ENCODE measurements at places on chromosomes 7 and 10.

- DNase-seq = peak; percentile 60
These were observed 95.4 kb upstream of the AFAP1L2 start for GRCh38 chr10:114499630-114500190.

GRCh38 chr7:139583826-139584553 lies 60.5 kb downstream of the CLEC2L start:
- DNase-seq = no peak

DNA sequence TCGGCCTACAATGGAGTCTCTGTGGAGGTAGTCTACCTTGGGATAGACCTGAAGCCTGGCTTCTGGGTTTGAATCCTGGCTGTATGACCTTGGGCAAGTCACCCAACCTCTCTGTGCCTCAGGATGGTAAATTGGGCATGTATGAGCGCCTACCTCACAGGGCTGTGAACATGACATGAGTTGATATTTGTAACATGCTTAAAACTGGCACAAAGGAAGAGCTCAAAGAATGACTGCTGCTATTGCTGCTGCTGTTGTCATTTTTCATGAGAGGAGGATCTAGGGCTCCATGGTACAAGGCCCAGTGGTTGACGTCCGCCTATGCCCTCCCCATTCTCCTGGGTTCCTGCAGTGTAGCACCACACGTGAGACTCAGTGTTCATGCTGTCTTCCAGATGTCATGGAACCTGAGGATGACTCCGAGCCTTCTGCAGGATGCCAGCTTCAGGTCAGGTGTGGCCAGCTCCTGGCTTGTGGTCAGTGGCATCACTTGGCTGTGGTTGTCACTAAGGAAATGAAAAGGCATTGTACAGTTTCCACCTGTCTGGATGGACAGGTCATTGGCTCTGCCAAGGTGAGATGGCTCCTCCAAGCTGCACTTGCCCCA lies 95.0 kb downstream of the WDFY4 start:
- DNase-seq = no peak

GRCh38 chr10:6877722-6878392 lies 297.8 kb upstream of the PRKCQ start:
- DNase-seq = no peak

DNA sequence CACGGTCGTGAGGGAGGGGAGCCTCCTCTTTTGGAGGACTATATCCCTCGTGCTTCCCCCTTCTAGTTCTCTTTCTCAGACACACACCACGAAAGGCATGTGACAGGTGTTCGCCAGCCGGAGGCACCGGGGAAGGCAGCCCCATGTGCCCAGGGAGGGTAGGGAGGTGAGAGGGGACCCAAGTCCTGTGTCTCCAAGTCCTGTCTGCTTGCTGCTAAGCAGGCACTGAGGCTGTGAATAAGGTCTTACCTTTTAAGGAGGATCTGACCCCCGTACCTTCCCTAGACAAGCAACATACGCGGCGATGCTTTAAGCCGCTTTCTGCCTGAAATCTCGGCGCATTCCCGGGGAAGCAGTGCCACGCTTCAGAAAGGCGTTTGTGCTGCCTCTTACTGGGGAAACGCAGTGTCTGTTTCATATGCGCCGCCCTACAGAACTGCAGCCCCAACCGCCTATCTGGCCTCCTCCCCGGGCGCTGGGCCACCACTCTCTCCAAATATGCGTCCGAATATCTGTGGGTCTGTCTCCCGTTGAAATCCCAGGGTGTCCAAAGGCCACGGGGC lies 770 bp downstream of the PLXNA4 start:
- DNase-seq = no peak

DNA sequence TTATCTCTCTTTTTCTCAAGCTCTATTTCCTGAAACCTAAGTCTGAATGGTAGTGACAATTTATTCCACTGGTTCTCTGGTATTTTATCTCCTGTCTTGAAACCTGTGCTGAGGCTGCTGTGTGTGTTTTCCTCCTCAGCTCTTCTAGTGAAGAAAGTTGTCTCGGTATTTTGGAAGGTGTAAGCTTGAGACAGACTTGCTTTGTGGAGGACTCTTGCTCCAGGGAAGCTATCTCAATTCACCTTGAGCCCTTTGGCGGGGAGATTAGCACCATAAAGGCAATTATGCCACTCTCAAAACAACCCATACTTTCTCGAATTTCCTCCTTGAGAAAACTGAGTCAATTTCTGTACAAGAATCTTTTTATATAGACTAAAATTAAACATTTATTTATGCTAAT lies 141.6 kb downstream of the THSD7A start:
- no peak for DNase-seq

GRCh38 chr10:131576341-131577177 lies 265.0 kb upstream of the TCERG1L start:
- DNase-seq = no peak

GRCh38 chr10:60304829-60305379 lies 84.8 kb downstream of the ANK3 start:
- no peak for DNase-seq

- DNase-seq = no peak
These were observed 183.7 kb downstream of the TRIL start for GRCh38 chr7:28774261-28774988.

- no peak for DNase-seq
These were observed 20.1 kb downstream of the PILRA start for GRCh38 chr7:100393233-100393905.

DNA sequence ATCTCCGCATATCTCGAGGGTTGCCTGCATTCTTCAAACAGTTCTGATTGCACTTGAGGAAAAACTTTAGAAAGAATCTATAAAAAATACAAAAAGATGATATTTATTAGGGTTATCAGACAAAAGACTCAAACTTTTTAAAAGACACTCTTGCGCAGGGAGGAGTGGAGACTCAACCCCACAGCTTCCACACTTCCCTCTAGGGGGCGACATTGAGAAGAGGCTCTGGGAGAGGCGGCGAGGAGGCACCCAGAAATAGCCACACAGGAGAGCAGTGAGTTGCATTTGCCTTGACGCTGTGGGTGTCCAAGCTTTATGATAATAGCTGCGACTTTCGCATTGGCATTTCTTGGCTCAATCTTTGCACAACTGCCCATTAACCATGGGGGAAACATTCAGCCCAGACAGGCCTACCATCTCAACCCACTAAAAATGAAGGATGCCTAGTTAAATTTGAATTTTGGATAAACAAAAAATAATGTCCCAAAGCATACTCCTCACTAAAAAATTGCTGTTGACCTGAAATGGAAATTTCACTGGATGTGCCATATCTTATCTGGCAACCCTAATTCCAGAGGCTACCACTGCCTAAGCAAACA lies 86.2 kb downstream of the EBF3 start:
- DNase-seq = no peak

GRCh38 chr10:51083356-51083853 lies 9.1 kb downstream of the PRKG1 start:
- DNase-seq = no peak

DNA sequence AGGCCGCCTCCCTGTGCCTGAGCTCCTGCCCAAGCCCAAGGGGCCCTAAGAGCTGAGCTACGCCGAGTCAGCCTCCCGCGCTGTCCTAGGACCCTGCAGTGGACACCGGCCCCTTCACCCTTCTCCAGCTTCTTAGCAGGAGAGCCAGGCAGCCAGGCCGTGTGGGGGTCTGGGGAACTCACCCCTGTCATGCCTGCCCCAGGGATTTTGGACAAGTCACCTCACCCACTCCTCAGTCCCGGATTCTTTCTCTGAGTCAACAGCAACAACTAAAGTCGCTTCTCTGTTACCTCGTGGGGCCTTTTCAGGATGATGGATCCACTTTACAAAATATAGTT lies 79.3 kb downstream of the MKI67 start:
- DNase-seq = no peak

- DNase-seq = no peak
These were observed 34.0 kb downstream of the SVIL start for GRCh38 chr10:29600821-29601220.

DNA sequence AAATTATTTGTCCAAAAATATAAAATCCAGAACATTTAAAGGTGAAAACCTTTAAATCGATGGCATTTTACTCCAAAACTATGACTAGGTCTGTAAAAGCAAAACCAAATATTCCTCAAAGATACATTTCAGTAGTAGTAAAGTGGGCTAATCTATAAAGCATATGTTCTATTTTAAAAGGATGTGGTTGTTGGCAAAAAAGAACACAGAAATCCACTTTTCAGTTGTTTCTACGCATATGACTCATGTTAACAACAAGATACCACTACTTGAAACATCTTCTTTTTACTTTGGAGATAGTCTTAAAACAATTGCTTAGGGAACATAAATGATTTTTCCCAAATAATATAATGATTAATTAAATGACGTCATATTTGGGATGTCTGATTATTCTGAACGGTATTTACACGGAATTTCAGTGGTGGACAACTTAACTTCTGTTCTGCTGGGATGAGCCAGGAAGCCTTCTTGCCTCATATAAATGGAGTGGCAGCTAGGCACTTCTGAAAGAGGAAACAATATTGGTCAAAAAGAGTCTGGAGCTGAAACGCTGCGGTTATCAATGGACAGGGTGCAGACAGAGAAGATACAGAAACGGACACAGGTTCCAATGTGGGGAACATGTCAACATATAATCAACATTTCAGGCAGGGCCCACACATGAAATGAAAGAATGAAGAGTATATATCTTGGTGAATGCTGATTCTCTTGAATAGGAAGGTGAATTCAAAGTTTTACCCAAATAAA lies 78.5 kb downstream of the ETV1 start:
- no peak for DNase-seq

DNA sequence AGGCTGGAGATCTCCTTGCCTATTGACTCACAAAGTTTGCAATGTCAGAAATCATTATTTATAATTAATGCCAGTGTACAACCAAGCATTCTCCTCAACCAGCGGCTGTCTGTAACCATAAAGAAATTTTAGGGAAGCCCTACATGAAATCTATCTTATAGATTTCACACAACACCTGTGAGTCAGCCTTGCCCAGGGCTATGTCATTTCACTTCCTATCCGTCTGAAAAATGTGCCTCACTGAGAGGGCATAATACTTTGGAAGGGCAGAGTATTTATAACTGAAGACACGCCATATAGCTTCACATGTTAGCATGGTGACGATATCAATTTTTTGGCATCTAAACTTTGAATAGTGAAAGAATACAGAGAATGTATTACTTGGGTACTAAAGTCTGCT lies 296.6 kb upstream of the ETV1 start:
- DNase-seq = no peak

DNA sequence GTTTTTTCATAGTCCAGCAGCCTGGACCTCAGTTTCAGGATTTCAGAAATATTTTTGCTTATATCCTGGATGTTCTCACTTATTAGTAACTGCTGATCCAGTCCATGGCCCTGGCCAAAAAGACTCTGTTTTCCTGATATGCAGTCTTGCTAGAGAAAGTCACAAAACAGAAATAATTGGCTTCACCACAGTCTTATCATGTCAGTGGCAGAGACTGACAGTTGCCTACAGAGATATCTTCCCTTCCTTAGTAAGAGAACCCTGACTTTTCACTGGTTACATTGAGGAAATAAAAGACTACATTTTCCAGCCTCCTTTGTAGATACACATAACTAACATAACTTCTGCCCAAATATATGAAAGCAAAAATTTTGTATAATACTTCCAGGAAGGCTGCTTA lies 56.6 kb downstream of the AHR start:
- DNase-seq = no peak

DNA sequence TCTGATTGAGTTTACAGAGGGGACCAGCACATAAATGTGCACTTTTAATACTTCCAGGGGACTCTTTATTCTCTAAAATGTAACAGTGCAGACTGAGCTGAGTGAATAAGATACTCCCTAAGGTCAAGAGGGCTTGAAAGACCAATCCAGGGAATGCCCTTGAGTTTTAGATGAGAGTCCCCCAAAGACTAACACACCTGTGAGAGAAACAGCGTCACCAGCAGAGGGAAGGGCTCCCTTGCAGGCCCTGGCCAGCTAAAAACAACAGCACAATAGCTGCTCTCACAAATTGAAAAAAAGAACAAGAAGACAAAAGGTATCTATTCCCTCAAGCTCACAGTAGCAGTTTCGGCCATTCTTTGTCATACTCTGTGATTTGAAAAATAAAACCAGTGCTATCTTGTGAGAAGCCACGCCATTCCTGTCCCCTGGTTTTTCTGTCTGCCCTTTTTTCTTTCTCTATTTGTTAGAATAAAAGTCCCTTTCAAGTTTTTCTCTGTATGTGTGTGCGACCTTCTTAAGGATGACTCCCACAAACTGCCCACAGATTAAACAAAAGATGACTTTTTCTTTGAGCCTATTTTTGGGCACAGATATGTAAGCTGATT lies 230.4 kb upstream of the BMPER start:
- DNase-seq = no peak

- DNase-seq = no peak
These were observed 328.4 kb upstream of the C7orf33 start for GRCh38 chr7:148261996-148262688.

DNA sequence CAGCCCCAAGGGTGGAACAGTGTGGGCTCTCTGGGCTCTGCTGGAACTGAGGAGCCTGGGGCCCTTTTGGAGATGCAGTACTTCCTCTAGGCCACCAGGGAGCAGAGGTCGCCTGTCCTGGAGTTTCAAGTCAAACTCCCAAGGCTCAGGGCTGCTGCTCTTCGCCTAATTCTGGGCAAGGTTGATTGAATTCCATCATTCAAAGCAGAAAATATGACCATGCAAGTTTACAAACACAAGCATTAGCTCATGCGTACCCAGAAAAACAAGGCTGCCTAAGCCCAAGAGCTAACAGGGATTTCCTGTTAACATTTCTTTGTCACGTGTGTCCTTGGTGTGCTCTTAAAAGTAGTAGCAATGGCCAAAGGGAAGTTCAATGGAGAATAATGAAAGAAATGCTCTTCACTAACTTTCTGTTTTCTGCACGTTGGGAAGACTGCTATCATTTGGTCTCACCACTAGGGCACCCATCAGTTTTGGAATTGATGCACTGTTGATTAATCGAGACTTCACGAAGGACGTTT lies 20.1 kb downstream of the LDB3 start:
- no peak for DNase-seq

- no peak for DNase-seq
These were observed 902.9 kb upstream of the LRRN3 start for GRCh38 chr7:110187877-110188554.

DNA sequence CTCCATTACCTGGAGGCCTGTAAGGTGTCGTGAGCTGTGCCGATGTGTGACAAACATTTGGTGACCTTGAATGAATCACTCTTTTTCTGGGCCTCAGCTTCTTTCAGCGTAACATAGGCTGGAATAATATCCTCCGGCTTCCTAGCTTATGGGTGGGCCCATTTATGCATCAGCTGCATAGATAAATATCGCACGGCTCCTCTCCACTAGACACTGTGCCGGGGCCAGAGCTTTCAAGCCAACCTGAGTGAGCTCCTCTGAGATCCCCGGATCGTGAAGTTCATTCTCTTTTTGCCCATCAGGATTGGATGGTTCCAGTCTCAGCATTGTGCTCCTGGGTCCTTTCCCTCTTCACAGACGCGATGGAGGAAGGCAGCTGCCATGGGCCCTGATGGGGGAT lies 574.3 kb upstream of the FOXK1 start:
- no peak for DNase-seq
